NT2/D1 (cell line): ENCODE measurements at places on chromosomes 12 and 14.

DNA sequence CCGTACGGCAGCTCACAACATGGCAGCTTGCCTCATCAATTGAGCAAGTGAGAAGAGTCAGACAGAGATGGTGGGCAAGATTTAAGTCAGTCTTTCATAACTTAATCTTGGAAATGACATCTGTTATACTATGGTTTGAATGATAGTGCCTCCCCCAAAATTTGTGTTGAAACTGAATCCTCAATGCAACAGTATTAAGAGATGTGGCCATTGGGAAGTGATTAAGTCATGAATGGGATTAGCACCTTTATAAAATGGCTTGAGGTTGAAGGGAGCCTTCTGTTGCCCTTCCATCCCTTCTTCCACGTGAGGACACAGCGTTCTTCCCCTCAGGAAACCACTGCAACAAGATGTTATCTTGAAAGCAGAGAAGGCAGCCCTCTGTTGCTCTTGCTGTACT lies 124.2 kb downstream of the C12orf75 start:
- DNase-seq: no peak

- DNase-seq: no peak
Observed at GRCh38 chr12:129258781-129259318, 405.6 kb downstream of the GLT1D1 start.

GRCh38 chr14:76500011-76500410 lies 124.1 kb downstream of the ESRRB start:
- DNase-seq: no peak

DNA sequence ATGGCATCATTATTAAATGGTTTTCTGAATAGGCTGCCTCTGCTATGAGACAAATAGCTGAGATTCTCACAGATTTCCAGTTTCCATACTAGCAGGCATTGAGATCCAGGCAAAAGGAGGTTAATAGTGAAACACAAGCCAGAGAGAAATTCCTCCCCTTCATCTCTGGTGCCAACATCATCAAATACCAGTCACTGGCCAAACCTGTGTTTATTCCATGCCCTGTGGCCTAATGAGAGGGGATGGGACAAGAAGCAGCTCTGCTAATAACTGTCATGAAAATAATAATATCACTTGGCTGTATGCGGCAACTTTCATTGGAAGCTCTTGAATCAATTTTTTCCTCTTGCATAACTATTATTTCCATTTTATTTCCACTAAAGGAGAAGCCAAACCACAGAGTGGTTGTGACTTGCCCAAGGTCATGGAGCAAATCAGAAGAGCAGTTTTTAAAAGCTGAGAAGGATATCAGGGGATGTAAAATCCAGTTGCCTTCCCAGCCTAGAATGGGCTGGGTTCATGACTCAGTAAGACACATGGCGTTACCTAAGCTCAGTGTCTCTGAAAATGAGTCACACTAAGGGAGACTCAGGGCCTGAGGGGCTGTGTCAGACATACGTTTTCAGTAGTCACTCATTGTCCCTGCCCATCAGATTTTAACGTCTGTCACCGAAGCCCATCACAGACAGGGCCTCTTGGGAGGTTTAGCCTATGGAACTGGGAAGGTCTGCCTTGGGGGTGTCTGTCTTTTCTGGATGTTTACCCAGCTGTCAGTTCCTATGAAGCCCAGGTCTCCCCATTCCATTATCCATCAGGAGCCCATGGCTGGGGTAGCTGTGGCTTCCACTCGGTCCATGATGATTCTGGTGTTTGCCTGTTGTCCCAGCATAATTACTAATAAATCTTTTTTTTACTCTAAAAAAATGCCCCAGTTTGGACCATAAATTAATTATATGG lies 208.8 kb upstream of the EEA1 start:
- DNase-seq: no peak

- DNase-seq: no peak
Observed at GRCh38 chr14:32019276-32019675, 57.8 kb upstream of the ARHGAP5 start.

- no peak for DNase-seq
Observed at GRCh38 chr12:45216983-45217485, 1.1 kb downstream of the ANO6 start.

GRCh38 chr12:132218915-132219314 lies 74.7 kb downstream of the NOC4L start:
- DNase-seq: peak; percentile 16

GRCh38 chr14:59101476-59101875 lies 87.0 kb upstream of the DAAM1 start:
- no peak for DNase-seq

DNA sequence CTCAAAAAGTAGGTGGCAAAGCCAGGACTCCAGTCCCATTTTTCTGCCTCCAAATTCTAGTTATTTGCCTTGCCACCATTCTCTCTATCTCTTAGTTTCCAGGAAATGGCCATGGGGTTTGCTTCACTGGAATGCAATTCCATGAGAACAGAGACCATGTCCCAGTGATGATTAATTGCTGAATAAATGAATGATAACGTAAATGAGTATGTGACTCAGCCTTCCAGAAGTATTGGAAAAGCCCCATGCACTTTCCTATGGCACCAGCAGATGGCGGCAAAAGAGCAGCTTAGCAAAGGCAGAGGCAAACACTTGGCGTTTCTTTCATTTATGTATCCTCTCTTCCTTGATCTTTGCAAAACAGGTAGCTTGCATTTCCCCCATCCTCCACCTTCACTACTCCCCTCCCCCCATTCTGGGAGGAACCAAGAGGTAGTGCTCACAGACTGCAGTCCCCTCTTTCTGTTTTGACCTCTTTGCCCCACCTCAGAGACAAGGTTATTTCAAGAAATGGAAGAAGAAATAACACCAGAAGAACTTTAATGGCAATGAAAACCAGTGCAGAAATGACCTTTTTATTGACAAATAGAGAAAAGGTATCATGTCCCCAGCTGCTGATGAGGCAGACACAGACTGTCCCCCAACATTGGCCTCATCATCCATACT lies 21.3 kb downstream of the TBX3 start:
- no peak for DNase-seq

DNA sequence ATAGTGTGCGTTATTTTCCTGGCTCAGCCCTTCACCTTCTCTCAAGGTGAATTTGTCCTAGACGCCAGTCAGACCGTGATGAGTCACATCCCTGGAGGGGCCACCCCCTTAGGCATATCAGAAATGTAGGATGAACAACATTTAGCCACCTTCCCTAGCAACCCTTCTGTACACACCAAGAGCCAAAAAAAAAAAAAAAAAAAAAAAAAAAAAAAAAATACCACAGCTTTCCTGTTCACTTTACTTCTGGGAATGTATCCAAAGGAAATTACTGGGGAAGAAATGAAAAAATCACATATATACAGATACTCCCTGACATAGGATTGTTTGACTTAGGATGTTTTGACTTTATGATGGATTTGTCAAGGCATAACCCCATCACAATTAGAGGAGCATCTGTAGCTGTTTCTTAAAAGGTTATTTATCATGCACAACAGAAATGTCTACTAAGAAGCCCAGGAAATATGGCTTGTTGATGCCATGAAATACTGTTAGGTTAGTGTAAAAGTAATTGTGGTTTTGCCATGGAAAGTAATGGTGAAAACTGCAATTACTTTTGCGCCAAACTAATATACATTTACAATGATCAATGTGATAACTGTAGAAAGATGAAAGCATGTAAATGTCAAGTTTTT lies 68.2 kb upstream of the BDKRB2 start:
- no peak for DNase-seq

GRCh38 chr12:53626702-53627169 lies 554 bp upstream of the ATF7 start:
- no peak for DNase-seq

GRCh38 chr12:94636462-94637085 lies 13.8 kb downstream of the TMCC3 start:
- no peak for DNase-seq

- DNase-seq: no peak
Observed at GRCh38 chr14:75311356-75311755, 32.7 kb downstream of the FOS start.

DNA sequence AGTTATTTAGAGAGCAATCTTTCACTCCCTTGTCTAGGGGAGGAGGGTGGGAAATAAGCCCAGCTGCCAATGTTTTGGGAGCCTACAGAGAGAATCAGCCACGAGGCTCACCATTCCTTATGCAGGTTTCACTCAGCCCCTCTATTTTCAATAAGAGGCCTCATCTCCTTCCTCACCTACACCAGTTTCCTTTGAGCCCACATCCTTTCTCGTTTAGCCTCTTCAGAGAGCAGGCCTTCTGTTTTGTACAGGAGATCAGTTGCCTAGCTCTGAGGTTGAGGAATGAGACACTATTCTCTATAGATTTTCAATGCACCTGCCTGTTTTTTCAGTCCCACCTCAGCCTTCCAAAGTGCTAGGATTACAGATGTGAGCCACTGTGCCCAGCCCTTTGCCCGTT lies 17.9 kb downstream of the SNAPC1 start:
- DNase-seq: no peak

DNA sequence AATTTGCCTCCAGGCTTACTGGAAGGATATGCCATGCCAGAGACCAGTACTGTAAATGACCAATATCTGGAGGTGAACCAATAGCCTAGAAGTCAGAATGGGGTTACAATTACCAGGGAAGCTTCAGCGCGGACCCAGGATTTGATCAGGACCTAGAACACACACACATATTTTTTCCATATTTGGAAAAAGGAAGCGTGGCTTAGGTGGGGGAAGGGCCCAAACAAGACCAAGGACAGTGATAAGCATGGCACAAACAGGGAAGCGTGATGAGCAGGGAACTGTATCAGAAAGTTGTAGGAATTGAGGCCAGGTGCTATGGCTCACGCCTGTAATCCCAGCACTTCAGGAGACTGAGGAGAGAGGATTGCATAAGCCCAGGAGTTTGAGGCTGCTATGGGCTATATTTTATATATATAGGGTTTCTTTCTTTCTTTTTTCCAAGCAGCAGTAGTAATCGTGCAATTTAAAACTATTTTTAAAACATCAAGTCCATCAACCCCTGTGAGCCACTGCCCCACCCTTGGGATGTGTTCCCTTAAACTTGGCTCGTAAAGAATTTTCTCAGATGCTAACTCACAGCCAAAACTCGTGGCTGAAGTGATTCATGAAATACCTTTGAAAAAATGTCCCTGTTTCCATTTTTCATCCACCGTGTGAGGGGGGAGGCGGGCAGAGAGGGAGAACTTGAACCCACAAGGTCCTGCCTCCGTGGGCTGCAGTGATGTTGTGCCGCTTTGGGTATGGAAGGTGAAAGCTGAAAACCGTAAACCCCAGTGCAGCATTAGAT lies 16.7 kb downstream of the HRK start:
- DNase-seq: no peak

DNA sequence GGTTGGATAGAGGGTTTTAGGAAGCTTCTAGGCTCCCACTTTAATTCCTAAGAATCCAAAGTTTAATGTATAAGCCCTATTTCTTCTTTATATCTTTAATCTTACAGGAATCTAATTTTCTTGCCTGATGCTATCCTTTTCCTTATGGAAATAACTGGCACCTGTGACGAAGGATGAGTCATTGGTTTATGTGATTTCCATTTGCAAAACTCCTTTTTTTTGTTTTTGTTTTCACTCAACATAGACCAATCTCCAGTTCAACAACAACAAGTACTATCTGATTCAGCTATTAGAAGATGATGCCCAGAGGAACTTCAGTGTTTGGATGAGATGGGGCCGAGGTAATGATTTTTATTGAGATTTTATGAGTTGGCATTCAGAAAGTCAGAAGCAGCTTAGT lies 6.8 kb downstream of the PARP2 start:
- no peak for DNase-seq

GRCh38 chr12:119255314-119255713 lies 76.6 kb downstream of the HSPB8 start:
- no peak for DNase-seq

DNA sequence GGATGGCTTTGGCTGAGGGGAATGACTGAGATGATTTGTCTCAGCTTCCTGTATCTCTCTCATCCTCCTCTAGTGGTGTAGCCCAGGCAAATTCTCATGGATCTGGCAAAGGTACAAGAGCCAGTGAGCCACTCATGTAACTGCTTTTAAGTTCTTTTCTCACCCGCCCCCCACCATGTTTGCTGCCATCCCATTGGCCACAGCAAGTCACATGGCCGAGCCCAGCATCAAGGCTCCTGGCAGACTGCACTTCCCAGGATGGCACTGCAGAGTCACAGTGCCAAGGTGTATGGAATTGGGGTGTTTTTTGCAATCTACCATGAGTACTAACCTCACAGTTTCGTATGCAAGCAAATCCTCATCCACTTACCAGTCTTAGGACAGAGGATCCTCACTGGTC lies 50.9 kb downstream of the CHST11 start:
- DNase-seq: no peak

GRCh38 chr14:25122843-25123242 lies 72.9 kb upstream of the STXBP6 start:
- no peak for DNase-seq

DNA sequence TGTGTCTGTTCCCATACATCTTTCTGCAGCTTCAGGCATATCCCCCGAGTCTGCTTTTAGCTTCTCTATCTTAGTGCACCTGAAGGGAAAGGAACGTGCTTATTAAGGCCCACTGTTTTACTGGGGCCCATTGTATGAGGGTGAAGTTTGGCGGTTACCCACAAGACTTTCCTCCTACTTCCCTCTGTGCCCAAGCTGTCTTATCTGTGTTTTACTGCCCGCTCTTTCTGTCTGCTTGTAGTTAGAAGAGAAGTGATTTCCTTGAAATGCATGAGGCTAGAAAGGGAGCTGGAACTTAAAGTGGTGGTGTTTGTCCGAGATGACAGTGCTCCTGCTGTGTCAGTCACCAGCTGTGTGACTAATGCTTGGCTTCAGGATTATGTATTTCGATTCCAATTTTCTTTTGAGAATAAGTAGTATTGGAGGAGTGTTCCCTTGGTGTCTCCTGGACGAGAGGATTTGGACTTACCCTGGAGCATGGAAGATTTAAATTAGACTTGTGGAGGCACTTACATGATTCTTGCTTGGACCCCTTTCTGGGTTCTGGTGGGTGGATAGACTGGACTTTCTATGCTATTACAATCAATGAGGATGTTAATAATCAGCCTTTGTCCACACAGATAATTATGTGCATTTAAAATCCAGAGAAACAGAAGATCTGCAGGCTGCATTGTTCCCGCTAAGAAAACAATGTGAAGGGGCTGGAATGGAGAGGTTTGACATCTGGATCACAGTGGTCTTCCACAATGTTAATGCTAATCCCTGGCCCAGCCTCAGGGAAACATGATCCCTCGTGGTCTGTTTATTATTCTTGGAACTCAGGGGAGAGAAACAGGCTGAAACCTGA lies 13.9 kb upstream of the KRT86 start:
- no peak for DNase-seq

DNA sequence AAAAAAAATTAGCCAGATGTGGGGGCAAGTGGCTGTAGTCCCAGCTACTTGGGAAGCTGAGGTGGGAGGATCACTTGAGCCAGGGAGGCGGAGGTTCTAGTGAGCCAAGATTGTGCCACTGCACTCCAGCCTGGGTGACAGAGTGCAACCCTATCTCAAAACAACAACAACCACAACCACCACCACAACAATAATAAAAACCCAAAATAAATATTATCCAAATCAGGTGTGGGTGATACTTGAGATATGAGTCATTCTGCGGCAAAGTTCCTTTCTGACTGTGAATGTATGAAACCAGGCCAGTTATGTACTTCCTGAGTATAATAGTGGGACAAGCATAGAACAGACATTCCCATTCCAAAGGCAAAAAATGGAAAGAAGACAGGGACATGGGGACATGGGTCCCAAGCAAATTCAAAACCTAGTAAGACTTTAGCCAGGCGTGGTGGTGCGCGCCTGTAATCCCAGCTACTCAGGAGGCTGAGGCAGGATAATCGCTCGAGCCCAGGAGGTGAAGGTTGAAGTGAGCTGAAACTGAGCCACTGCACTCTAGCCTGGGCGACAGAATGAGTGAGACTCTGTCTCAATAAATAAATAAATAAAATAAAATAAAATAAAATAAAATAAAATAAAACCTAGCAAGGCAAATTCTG lies 9.7 kb upstream of the ERC1 start:
- DNase-seq: no peak
